Fibroblast of the conjunctiva (primary cell): ENCODE measurements at places on chromosomes 12 and 14.
A peak's percentile ranks its signal among the peaks of the same experiment; 100 is the strongest.

- no peak for DNase-seq
Observed at GRCh38 chr12:106600503-106600902, 17.7 kb downstream of the RFX4 start.

GRCh38 chr12:38610808-38611350 is 294.3 kb downstream of the ALG10B start:
- no peak for DNase-seq

DNA sequence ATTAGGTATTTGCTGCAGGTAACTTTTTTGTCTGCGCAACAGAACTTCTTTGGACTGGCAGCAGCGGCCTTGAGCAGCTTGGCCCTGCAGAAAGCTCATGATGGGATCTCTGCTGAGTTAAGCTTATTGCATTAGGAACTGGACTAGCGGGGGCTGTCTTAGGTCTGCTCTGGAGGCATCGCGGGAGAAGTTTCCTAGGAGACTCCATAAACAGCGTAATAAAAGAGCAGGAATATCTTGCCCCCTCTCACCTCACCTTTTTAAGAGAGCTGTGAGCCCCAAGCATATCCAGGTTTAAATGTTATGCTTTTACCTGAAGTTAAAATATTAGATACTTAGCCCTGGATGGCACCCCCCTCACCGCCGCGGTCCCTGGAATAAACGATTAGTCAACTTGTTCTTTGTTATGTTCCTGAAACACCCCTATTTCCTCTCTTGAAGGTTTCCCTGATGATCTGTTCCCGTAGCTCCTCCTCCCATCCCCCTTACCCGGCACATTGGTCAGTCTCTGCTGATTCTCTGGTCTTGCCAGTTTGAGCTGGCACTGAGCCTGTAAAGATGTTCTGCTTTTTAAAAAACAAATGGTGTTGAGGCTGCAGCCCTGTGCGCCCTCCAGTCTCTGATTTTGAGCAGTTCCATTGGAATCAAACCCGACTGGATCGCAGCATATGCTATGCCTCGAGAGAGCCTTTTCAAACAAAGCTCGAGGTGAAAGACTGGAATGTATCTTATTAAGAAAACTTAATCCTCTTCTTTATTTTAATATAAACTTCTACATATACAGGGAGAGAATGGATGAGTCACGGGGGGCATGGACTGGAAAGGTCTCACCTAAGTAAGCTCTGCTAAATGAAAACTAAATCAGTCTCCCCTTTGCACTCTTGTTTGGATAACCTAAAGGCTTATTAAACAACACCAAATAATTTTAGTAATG is 1.9 kb downstream of the MLXIP start:
- DNase-seq: peak; percentile 87

GRCh38 chr14:104571246-104571645 is 8.3 kb upstream of the C14orf180 start:
- no peak for DNase-seq

DNA sequence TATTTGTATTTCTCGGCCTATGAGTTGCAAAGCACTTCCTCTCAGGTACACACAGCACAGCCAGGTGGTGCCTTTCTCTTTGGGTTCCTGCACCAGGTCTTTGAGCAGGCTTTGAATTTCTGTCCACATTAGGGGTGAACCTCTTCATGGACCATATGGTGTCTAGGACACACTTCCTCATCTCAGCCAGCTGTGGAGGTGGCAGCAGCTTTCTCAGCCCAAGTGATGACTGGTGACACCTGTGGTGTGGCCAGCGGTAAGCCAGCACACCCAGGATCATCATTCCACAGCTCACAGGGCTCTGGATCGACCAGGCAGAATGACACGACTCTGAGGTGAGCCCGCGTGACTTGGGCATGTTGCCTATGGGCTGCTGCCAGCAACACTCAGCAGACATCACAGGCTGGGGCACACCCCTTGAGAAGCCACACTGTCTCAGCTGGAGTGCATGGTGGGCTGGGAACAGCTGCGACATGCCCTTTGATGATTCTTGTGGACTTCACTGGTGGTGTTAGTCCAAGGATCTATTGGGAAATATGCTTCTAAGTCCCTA is 36.8 kb downstream of the SLC5A8 start:
- no peak for DNase-seq

DNA sequence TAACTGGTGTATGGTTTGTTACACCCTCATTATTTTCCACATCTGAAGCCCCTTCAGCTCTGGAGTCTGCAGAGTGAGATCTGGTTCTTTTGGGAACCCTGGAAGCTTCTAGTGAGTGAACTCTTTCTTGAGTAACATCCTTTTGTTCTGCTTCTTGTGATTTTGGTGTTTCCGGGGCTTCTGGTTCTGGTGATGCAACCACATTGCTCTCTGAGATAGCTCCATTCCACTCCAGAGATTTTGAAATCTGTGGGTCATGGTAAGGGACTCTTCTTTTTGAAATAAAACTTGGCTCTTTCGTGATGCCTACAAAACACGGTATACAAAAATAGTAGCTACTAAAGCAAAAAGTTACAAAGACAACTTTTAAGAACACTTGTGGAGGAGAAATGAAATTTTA is 5.4 kb downstream of the MDM1 start:
- no peak for DNase-seq

DNA sequence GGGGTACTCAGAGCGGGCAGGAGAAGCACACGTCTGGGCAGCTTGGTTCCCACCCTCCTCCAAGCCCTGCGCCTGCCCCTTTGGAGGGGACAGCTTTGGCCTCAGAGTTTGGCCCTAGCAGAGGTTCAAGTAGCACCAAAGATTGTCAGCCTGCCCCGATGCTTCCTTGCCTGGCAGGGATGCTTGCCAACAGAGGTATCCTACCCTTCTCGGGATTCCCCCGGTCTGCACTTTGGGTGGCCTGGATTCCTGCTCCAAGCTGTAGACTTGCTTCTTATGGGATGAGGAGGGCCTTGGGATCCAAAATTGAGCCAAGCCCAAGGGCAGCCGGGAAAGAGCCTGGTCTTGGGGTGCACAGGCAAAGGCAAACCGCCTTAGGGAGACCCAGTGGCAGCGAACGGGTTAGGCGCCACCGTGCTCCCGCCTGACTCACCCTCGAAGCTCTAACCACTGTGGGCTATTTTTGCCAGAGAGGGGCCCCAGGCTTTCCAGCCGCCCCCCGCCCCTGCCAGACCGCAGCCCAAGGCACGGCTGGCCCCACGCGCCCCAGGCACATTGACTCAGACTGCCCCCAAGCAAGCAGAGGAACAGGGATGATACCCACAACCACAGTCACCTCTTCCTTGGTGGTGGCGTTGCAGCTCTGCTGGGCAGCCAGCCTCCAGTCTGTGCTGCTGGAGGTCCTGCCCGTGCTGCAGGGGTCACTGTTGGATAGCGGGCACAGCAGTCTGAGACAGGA is 847 bp upstream of the WNT10B start:
- DNase-seq: no peak

- no peak for DNase-seq
Observed at GRCh38 chr12:507391-507796, 47.7 kb downstream of the B4GALNT3 start.

- no peak for DNase-seq
Observed at GRCh38 chr14:75156901-75157300, 19.5 kb downstream of the TMED10 start.

DNA sequence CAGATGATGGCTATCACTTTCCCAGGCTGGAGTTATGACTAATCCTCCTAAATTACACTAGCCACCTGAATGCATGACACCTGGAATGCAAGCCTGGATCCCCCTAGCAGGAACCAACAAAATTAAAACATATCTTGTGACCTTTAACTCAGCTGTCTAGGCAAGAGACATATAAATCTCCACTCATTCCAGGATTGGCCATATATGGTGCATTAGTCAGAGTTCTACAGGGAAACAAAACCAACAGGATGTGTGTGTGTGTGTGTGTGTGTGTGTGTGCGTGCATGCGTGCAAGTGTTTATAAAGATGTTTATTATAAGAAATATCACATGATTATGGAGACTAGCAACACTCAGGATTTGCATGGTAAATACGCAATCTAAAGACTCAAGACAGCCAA is 212.8 kb downstream of the KIF21A start:
- no peak for DNase-seq

- peak; percentile 31 for DNase-seq
Observed at GRCh38 chr12:99917711-99918402, 66.9 kb downstream of the ANKS1B start.

GRCh38 chr12:32036477-32037263 is 70.0 kb upstream of the BICD1 start:
- DNase-seq: no peak

DNA sequence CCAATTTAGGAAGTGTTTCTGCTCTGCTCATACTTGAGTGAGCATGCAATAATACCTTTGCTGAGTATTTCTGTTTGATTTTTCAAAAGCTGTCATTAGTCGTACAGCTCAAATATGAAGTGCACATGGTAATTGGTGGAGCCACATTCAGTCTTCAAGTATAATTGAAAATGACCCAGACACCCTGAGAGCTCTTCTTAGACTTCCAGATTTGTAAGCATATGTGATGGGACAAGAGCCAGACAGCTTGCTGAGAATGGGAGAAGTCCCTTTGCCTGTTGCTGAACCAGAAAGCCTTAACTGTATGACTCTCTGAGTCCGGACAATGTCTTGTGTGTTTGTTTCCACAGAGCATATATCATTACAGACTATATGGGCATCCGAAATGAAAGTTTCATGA is 307.3 kb downstream of the TMEM117 start:
- DNase-seq: no peak
